ENCODE measurements at places on chromosomes 16 and 17. TPM values are rescaled to one million over a fixed set of nuclear protein-coding genes. Genes with fewer than 3 reads are reported as not detected.
A peak's percentile ranks its signal among the peaks of the same experiment; 100 is the strongest.

DNA sequence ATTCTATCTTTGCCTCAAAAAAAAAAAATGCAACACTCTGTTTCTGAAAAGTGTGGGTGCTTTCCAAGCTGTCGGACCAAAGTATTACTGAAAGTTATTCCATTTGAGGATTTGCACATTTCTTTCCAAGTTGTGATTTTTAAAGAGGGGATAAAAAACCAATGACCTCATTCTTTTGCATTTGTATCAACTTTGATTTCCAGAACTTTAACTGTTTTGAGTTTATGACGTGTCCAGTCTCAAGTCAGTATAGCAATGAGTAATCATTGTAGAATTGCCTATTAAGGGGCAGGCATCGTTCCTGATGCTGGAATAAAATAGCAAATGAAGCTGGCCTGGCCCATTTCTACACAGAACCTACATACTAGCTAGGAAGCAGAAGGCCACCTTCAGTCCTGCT lies 229.6 kb upstream of the RBFOX1 start:
- no peak for DNase-seq
- no peaks in the 10 kb centered on the region for H3K4me1 ChIP-seq
- H3K27ac ChIP-seq: no peak overlapping the region
- no peak overlapping the region for H3K4me3 ChIP-seq
- H3K27me3 ChIP-seq: no peaks in the 10 kb centered on the region

- H3K4me3 ChIP-seq: peak overlapping the region; percentile 66
- H3K27ac ChIP-seq: no peak overlapping the region
- no peaks in the 10 kb centered on the region for H3K36me3 ChIP-seq
Measured at GRCh38 chr17:49762151-49762941, 1.6 kb downstream of the FAM117A start.

DNA sequence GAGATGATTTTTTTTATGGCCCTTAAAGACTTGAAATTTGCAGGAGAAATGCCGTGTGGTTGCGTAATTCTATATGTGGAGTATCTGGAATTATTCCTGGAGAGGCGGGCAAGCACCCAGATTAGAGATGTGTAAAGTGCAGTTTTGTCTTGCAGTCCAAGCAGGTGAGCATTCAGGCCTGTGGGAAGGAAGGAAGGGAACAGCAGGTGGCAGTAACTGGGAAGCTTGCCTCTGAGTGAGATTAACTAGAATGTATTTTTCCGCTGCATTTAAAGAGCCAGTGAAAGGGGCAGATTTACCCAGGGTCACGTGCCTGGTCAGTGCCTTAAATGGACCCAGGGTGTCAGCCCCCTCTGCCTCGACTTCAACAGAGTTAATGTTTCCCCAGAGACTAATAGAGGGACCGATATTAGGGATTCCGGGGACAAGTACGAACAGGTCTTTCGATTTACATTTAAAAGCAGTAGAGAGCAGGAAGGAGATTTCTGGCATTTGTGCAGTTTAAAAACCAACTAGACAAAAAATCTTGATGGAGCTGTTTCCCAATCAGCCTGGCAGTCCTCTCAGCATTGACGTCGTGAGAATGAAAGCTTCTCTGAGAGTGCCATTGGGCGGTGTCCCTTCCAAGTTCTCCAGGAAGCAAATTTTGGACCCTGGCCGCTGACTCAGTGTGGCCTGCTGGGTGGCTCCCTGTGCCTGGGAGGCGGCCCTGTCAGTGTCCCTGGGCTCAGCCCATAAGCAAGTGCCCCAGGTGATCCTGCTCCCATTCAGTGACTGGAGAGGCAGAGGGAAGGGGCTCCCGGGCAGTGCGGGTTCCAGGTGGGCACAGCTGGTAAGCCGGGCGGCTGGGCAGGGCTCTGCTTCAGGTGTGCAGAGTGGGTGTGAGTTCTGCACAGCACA lies 38.2 kb downstream of the KSR1 start:
- peaks cover 15% of the 10 kb centered on the region for H3K4me1 ChIP-seq
- no peak overlapping the region for H3K4me3 ChIP-seq
- H3K27ac ChIP-seq: peak overlapping the region; percentile 67
- no peaks in the 10 kb centered on the region for H3K27me3 ChIP-seq

- no peak for DNase-seq
- no peaks in the 10 kb centered on the region for H3K4me1 ChIP-seq
Measured at GRCh38 chr17:77215281-77215680, 74.5 kb downstream of the SEC14L1 start.

WFDC1 gene
- total RNA-seq: 3.5 TPM

OMG gene
- total RNA-seq: not detected

DNA sequence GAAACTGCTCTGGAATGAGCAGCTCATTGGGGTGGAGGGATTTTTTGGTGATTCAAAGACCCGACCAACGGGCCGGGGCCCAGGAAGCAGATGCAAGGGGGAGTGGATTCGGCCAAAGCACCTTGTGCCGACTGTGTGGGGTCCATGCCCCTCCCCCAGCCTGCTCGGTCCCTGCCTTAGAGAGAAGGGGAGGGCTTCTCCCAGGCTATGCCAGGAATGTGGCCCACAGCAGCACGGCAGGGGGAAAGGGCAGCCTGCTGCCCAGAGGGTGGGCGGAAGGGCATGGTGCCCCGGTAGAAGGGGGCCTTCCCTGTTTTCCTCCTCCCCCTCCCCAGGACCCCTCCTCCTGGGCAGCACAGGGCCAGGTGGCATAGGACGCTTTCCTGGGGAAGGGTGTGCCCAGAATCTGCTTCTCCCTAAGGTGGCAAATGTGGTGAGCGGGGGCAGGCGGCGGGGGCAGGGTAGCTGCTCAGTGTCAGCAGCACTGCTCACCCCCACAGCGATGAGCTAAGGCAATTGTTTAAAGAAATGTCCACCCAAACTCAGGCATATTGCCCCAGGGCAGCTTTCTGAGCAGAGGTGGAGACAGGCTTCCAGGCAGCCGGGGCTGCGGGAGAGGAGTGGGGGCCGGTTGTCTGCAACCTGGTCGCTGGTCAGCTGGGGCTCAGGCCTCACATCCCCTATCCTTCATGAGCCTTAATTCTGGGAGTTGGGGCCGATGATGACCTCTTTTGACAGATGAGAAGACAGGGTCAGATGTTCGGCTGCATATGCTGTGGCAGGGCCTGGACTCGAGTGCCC lies 33.9 kb upstream of the MLKL start:
- H3K36me3 ChIP-seq: no peaks in the 10 kb centered on the region
- H3K4me3 ChIP-seq: no peak overlapping the region
- DNase-seq: no peak

KRT25 gene
- 0.84 TPM for total RNA-seq

- H3K36me3 ChIP-seq: no peaks in the 10 kb centered on the region
- H3K27ac ChIP-seq: no peak overlapping the region
- no peak overlapping the region for H3K4me3 ChIP-seq
- no peaks in the 10 kb centered on the region for H3K27me3 ChIP-seq
- H3K4me1 ChIP-seq: no peaks in the 10 kb centered on the region
Measured at GRCh38 chr16:87003414-87003755, 313.8 kb downstream of the C16orf95 start.

ASGR1 gene
- total RNA-seq: 0.59 TPM

- DNase-seq: no peak
- peaks cover 13% of the 10 kb centered on the region for H3K27me3 ChIP-seq
- H3K27ac ChIP-seq: no peak overlapping the region
- H3K4me3 ChIP-seq: no peak overlapping the region
Measured at GRCh38 chr16:57981636-57982035, 10.7 kb upstream of the CNGB1 start.

DNA sequence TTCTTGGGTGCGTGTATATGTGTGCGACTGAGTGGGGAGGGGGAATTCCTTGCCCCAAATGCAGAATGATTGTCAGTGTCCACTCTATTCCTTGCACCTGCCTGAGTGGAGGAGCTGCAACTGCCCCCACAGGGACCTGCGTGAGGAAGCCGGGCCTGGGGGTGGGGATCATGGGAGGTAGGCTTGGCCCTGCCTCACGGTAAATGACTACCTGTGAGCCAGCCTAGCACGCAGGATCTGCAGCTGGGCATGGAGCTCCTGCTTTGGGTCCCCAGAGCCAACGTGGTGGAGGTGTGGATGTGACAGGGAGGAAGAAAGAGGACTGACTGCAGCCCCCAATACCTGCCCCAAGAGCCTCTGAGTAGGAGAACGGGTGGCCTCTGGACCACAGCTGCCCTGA lies 77.0 kb upstream of the GAS7 start:
- H3K4me1 ChIP-seq: no peaks in the 10 kb centered on the region
- no peak for DNase-seq
- H3K27me3 ChIP-seq: no peaks in the 10 kb centered on the region
- H3K27ac ChIP-seq: no peak overlapping the region

GRCh38 chr17:40551091-40551878 lies 14.0 kb downstream of the CCR7 start:
- no peaks in the 10 kb centered on the region for H3K36me3 ChIP-seq
- peak; percentile 70 for DNase-seq
- H3K4me3 ChIP-seq: no peak overlapping the region
- no peaks in the 10 kb centered on the region for H3K27me3 ChIP-seq
- peaks cover 57% of the 10 kb centered on the region for H3K4me1 ChIP-seq

ZSCAN10 gene
- total RNA-seq: not detected

LRRC36 gene
- 4.6 TPM for total RNA-seq

CNGB1 gene
- total RNA-seq: not detected

DNA sequence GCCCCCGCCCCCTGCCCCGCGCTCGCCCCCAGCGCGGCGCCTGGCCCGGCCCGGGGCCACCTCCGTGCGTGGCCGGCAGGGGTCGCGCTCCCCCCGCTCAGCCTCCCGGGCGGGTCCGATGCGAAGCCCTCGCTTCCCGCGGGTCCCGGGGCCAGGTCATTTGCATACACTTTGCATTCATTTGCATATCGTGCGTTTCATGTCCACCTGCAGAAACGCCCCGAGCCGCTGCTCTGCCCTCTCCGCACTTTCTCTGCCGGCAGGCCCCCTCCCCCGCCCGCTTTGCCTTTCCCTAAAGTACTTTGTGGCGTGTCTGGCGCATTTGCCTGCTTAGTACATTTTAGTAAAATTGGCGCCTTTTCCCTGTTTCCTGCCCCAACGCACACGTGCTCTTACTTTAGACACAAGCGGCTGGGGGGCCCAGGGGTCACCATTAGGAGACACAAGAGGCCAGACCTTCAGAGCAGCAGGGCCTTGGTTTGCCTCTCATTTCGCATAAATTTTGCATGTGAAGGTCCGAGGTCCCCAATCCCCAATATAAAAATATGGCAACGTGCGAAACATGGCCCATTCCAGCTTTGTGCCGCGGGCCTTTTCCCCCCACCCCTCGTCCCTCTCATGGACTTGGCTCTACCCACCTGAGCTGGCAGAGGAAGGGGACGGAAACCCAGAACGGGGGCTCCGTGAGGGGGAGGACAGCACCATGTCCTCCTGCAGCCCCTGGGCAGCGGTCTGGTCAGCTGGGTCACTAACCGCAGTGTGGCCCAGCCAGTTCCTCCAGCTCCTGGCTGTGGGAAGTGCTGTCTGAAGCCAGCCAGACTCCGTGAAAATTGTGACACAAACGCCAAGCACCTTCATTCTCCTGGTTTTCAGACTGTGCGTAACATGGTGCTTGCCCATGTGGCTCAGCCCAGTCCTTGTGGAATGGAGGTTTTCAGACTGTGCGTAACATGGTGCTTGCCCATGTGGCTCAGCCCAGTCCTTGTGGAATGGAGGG lies 34.8 kb downstream of the CBFA2T3 start:
- peak overlapping the region; percentile 60 for H3K4me3 ChIP-seq
- H3K27ac ChIP-seq: no peak overlapping the region
- DNase-seq: no peak
- H3K4me1 ChIP-seq: peaks cover 5% of the 10 kb centered on the region
- H3K27me3 ChIP-seq: peaks cover 67% of the 10 kb centered on the region
- no peaks in the 10 kb centered on the region for H3K36me3 ChIP-seq

DNA sequence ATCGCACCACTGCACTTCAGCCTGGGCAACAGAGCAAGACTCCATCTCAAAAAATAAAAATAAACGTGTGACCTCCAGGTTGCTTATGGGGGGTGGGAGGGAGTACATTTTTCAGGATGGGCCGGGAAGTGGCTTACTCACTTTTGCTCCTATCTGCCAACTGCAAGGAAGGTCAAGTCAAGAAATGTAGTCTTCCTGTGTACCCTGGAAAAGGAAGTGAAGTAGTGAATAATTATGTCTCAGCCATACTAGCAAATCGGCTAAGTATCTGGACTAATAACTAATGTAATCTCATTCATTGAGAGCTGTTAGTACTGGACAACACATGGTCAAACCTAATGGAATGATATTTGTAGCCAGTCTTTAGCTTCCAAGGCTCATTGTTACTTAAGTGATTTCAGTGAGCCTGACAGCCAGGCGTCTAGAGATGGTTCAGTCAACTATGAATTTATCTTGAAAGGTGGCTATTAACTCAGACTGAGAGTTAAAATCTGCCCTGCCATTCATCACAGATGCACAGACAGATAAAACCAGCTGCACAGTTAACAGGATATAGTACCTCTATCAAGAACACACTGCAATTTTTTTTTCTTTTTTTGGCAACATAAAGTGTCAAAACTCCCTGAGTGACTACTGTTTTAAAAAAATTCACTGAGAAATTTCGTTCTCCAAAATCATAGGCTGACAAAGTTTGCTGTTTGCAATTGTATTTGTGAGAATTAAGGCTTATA lies 3.7 kb upstream of the TACO1 start:
- H3K4me1 ChIP-seq: peaks cover 13% of the 10 kb centered on the region
- H3K36me3 ChIP-seq: no peaks in the 10 kb centered on the region
- no peak for DNase-seq
- H3K27me3 ChIP-seq: no peaks in the 10 kb centered on the region

GRCh38 chr17:58504826-58505351 lies 9.5 kb downstream of the MTMR4 start:
- no peaks in the 10 kb centered on the region for H3K36me3 ChIP-seq
- no peaks in the 10 kb centered on the region for H3K27me3 ChIP-seq
- no peak for DNase-seq
- H3K4me3 ChIP-seq: no peak overlapping the region
- H3K4me1 ChIP-seq: no peaks in the 10 kb centered on the region

DNA sequence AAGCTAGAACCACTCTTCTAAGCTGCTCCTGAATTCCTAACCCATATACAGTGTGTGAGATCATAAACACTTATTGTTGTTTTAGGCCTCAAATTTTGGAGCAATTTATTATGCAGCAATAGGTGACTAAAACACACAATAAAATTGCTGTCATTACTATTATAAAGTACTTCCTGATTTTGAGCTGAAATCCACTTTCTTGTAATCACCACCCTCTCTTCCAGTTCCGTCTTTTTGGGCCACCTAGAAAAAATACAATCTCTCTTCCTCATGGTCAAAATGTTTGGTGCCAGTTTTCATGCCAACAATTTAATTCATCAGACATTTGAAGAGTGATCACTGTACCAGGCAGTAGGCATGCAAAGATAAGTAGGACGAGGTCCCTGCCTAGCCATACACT lies 43.3 kb upstream of the NF1 start:
- H3K27me3 ChIP-seq: no peaks in the 10 kb centered on the region
- peaks cover 12% of the 10 kb centered on the region for H3K4me1 ChIP-seq
- DNase-seq: no peak
- H3K4me3 ChIP-seq: no peak overlapping the region
- no peaks in the 10 kb centered on the region for H3K36me3 ChIP-seq

DNA sequence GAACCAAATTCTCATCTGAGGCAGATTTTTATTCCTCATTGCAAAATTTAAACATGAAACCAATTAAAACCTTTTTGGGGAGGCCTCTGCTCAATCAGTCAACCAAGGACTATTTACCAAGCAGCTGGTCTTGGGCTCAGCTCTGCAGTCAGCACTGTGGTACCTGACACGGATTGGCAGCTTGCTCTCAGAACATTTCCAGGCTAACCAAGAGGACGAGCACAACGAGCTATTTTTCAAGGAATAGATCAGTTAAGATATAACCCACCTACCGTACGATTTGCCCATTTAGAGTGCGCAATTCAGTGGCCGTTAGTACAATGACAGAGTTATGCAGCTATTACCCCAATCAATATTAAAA lies 26.4 kb upstream of the KLHDC4 start:
- no peaks in the 10 kb centered on the region for H3K27me3 ChIP-seq
- no peak for DNase-seq
- no peaks in the 10 kb centered on the region for H3K36me3 ChIP-seq
- no peaks in the 10 kb centered on the region for H3K4me1 ChIP-seq
- peak overlapping the region; percentile 85 for H3K27ac ChIP-seq

All from tibial nerve (tissue), 4 donors.